Femur (tissue), 1 donor: ENCODE measurements at places on chromosomes 5 and 9.
A peak's percentile ranks its signal among the peaks of the same experiment; 100 is the strongest.

DNA sequence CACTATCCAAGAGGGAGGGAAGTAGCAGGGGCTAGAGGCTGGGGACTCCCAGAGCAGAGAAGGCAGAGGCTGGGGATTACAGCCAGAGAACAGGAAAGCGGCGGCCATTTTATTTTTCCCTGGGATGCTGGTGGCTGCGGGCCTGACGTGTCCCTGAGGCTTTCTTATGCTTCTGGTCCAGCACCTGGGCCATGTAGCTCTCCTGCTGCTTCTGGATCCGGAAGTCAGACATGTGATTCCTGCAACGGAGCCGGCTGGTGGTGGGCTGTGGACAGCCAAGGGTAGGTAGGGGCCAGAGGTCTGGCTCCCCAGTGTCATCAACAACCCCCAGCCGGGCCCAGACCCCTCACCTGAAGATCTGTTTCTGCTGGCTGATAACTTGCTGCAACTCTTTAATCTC, 1.8 kb upstream of the PROB1 start:
- no peak for DNase-seq

- no peak for DNase-seq
These were observed 12.7 kb upstream of the IRF1 start for GRCh38 chr5:132503244-132503643.

DNA sequence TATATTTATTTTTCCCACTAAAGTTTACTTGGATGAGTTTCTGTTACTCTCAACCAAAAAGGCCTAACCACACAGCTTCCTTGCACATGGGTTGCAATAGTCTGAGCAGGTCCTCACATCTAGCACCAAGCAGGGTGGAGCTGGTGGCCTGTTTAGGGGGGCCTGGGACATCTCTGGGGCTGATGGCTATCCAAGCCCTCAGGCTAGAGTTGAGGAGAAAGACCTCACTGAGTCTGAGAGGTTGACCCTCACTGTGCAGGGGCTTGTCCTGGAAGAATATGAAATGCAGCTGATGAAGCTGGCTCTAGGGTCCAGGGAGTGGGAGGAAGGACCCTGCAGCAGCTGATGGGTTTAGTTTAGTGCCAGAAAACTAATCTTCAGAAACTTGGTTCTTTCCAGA, 217.1 kb upstream of the MVB12B start:
- no peak for DNase-seq

DNA sequence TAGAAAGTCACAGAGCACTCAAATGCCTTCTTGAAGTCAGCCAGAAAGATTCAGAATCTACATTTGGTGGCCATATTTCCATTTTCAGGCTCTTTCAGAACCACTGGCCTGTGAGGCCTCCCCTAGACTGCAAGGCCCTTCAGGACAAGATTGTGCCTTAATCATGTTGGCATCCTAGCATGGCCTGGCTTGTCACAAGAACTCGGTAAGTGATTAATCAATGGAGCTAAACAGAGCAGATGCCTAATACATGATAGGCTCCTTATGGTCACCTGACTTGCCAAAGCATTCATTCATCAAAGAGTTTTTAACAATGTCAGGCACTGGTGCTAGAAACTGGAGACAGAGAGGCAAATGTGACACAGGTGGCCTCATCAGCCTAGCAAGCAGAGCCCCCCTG, 70.3 kb downstream of the PGM5 start:
- no peak for DNase-seq

GRCh38 chr9:105195259-105195658, 49.2 kb upstream of the SLC44A1 start:
- no peak for DNase-seq

DNA sequence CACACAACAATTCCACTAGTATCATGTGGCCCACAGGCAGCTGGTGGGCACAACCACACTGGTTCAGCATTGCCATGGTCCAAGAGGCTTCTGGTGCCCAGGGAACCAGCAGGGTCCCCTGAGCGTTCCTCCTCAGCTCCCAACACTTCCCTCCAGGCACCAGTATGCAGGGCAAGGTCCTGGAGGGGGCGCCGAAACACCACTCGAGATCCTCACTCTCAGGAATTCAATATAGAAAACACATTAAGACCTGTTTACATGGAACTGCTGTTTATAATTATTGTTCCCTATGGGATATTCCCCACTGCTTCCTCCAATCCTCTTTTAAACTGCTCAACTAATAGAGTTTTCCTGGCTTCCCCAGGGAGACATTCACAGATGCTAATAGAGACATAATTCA, 91.9 kb upstream of the GABRP start:
- no peak for DNase-seq

DNA sequence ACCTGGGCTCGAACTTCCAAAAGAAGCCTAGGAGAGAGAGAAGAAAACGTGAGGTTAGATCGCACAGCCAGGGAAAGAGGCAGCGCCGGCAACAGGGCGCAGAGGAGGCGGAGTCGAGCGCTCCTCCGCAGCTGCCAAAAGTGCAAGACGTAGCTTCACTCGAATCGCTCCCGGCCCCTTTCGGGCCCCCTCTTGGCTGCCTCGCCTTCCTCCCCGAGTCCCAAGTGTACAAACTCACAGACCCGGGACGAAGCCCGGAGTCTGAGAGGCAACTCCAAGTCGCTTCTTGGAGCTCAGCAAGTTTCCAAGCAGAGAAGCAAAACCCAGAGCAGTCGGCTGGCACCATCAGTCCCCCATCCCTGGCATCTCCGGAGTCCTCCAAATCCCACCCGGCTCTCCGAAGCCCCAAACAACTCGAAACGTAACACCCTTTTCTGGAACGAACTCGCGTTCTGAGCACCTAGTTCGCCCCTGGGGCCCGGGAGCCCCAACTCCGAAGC, 1.2 kb downstream of the MIER3 start:
- peak; percentile 92 for DNase-seq

GRCh38 chr9:86795823-86796553, 151.3 kb downstream of the GAS1 start:
- DNase-seq, result peak; percentile 87

GRCh38 chr5:171429543-171429910, 10.1 kb downstream of the FGF18 start:
- DNase-seq, result no peak

DNA sequence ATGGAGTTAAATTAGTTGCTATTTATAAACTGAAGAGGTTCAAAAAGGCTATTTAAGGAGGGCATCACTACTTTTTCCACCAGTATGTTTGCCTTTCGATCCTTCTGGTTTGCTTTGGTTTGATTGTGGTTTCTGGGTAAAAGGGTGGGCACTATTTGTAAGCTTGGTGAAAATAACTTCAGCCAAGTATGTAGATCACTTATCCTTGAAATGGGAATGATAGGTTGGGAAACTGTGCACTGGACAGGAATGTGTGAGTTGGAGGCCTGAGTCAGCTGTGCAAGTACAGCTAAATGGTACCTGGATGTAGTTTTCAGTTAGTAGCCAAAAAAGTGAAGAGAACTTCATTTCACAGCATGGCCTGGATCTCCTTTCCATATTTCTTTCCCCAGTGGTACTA, 466.2 kb downstream of the ENC1 start:
- no peak for DNase-seq

DNA sequence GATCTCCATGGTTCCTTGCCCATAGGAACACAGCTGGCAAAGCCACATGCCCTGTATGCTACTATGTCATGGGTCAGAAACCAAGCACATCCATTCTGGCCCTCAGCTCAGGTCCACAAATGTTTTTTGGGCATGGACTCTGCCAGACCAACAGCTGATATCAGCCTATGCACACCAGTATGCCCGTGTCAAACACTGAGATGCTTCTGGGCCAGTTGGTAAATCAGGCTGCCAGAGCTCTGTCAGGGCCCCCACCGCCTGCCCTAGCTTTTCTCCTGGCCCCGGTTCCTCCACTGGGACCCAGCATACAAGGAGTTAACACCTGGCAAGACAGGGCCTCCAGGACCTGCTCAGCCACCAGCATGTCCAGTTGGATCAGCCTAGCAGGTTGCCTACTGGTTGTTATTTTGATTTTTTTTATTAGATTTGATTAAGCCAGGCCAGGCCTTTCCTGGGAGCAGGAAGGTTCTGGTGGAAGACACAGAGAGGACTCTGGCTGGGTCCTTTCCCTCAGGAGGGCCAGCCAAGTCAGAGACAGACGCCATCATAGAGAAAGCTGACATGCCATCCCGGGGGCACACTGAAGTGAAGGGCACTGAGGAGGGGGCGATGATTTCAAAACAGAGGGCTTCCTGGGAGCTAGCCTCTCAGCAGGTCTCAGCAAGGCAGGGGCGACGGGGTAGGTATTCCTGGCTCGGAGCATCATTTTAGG, 65.8 kb downstream of the TSTD2 start:
- DNase-seq, result no peak

GRCh38 chr9:116733010-116733641, 46.0 kb downstream of the TRIM32 start:
- DNase-seq, result no peak

GRCh38 chr9:130039528-130040147, 3.4 kb downstream of the FNBP1 start:
- DNase-seq, result peak; percentile 46

GRCh38 chr9:30913331-30913730, 1471.1 kb upstream of the ACO1 start:
- DNase-seq, result no peak

DNA sequence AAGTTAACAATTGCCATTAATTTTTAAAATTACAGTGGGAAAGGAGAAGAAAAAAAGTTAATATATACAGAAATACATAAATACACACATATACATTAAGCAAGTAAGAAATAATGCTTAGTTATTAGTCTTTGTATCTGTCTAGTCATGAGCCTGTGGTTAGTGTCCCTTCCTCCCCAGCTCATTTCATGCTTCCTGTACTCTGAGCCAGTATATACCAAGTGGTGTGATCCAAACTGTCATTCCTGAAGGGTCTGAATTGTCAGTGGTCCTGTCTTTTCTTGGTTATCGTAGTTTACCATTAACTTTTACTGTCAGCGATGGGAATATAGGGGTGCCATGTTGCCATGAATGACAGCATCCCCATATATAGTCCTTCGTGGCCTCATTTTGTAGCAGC, 24.2 kb upstream of the STOM start:
- DNase-seq, result no peak

- DNase-seq, result no peak
These were observed 17.3 kb downstream of the LMAN2 start for GRCh38 chr5:177334155-177334551.

DNA sequence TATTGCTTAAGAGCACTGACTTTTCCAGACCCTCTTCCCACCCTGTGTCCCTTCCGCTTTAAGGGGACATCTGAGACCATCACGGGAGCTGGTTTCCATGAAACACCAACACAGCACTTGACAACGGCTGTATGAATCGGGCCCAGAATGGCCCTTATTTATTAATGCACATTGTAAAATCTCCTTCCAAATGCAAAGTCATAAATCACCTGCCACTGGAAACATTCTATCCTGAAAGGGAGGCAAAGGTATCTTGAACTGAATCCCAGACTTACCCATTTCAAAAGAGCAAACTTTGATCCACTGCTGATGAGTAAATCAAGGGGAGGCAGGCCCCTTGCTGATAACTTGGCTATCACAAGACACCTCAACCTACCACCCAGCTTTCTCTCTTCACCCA, 37.4 kb downstream of the SHB start:
- no peak for DNase-seq

DNA sequence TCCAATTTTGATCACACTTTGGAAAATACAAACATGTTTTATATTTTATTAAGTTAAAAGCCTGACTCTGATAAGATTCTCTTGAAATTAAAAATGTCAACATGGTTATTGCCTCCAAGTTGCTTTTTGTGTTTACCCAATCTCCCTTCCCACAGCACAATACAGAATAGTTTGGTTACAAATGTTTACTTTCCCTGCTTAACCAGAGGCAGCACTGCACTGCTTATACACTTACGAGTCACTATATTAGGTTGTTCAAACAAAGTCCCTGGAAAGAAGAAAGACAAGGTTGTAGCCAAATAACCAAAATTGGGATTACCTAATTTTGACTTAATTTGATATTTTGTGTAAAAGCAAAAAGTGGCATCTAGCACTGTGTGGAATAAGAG, 25.9 kb downstream of the SRFBP1 start:
- DNase-seq, result no peak

- DNase-seq, result no peak
These were observed 245.7 kb downstream of the BNC2 start for GRCh38 chr9:16624744-16625117.

GRCh38 chr9:131690941-131691573, 48.8 kb downstream of the RAPGEF1 start:
- no peak for DNase-seq

GRCh38 chr9:69412741-69413150, 87.7 kb downstream of the ENTREP1 start:
- DNase-seq, result peak; percentile 68

GRCh38 chr5:2021484-2022176, 138.9 kb upstream of the IRX4 start:
- DNase-seq, result no peak

GRCh38 chr5:149517461-149518122, 33.6 kb downstream of the CSNK1A1 start:
- DNase-seq, result no peak

DNA sequence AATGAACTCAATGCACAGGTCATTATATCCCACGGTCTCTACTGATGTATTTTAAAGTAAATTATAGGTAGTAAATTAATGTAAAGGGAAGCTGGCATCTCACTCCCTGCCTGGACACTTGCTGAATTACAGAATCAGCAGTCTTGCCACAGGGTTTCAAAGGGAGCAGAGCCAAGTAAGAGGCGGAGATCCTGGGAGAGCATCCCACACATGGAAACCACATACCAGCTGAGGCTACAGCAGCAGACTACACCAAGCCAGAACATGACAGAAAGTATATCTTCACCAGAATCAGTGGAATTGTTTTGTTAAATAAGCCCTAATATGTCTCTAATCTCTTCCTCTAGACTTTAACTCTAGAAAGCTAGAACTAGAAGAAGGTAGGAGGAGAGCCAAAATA, 1689.2 kb upstream of the WWC1 start:
- DNase-seq, result no peak

DNA sequence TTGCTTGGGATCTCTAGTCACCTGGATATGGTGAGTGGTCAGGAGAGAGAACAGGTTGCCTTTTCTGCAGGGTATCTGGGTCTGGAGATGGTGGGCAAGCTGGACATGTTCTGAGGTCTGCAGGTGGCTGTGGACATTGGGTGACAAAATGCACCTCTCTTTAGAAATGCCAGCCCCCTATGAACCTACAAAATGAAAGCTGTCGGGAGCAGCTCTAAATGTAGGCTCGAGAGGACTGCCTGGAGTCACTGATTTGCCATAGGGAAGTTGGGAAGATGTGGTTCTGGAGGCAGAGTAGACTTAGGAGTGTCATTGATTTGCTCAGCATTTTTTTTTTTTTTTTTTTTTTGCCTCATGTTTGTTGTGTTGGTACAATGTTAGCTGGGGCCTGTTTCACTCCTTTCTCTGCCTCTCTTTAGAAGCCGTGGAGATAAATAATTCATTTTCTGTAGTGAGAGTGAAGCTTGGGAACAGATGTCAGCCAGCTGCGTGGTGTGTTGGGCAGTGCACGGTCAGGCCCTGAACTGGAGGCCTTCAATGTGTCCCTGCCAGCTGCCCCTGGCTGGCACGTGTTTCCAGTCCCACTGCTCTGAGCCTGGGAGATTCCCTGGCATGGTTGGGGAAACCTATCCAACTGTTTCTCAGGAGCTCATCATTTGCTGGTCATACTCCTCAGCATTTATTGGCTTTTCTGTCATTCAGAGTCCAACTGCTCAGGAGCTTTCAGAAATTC, 5.4 kb downstream of the RGS3 start:
- peak; percentile 72 for DNase-seq

- no peak for DNase-seq
These were observed 135.4 kb upstream of the TAS2R1 start for GRCh38 chr5:9765419-9766140.

GRCh38 chr9:24385077-24385476, 160.6 kb downstream of the IZUMO3 start:
- DNase-seq, result no peak

GRCh38 chr9:111458139-111459009, 25.8 kb downstream of the ECPAS start:
- no peak for DNase-seq
